ENCODE measurements at places on chromosomes 6 and 20.

GRCh38 chr6:103819509-103819908 lies 1040.2 kb downstream of the HACE1 start:
- DNase-seq, result no peak

DNA sequence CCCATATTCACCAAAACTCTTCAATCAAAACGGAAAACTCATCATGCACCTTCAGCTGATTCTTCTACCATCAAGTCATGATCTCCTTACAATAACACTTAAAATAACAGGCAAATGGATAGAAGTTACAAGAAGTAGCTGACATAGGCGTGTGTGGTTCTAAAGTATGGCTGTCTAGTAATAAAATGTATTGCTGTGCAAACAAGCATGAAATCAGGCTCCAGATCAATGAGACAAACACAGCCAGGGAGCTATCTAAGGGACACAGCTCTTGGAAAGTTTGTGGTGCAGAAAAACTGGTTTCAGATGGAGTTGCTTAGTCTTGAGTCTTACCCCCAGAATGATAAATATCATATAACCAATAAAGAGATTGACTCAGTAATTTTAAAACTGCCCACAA lies 434.8 kb upstream of the NOX3 start:
- DNase-seq, result no peak

DNA sequence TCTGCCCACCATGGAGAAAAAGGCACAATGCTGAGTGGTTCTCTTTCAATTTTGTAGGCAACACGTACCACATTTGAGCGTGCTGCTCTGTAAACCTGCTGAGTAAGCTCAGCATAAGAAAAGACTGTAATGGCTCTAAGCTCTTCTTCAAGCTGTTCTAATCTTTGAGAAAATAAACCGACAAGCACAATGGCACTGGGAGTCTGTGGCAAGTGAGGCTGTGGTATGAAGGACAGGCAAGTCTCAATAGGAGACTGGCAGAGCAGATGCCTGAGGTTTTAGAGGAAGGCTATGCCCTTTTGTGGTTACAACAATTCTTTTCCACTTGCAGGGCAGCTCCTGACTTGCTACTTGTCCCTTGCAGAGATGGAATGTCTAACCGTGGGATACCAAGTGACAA lies 136.7 kb upstream of the EXOC2 start:
- DNase-seq, result no peak

DNA sequence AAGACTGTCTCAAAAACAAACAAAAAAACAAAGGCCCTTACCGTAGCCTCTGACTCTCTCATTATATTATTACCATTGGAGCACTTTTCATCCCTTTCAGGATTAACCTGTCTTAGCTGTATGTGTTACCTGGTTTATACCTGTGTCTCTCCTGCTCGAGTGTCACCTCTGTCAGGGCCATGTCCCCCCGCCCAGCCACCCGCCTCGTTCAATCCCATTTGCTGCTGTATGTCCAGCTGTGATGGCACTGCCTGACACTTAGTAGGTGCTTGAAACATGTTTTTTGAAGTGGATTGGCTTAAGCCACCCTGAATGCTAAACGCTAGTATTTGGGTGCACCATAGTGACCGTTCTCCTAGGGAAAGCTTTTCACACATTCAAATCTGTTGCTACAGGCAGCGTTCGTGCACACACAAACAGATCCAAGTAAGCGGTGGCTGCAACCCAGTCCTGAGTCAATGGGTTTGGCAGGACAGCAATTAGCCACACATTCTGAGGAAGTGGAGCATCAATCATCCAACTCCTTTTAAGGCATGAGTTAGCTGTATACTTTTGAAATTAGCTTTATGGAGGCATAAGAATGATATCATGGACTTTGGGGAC lies 98.9 kb upstream of the ZNF217 start:
- peak; percentile 46 for DNase-seq

DNA sequence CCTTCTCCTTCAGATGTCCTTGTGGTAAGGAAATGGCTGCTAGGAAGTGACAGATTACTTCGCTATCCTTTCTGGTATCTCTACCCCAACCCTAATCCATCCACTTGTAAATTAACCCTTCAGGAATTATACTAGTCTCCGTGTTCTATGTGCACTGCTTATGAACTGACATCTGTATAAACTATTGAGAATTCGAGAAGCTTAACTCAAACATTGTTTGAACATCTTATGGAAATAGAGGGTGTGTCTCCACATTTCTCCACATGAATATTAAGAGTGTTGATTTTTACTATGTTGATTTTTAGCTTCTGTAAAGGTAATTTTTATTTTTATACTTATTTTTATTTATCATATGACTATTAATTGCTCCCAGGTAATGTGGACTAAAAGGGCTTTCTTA lies 457.6 kb upstream of the ZNF337 start:
- DNase-seq, result no peak

GRCh38 chr20:63116412-63117106 lies 99.4 kb downstream of the YTHDF1 start:
- peak; percentile 48 for DNase-seq

GRCh38 chr6:17729223-17730077 lies 22.7 kb upstream of the NUP153 start:
- no peak for DNase-seq

DNA sequence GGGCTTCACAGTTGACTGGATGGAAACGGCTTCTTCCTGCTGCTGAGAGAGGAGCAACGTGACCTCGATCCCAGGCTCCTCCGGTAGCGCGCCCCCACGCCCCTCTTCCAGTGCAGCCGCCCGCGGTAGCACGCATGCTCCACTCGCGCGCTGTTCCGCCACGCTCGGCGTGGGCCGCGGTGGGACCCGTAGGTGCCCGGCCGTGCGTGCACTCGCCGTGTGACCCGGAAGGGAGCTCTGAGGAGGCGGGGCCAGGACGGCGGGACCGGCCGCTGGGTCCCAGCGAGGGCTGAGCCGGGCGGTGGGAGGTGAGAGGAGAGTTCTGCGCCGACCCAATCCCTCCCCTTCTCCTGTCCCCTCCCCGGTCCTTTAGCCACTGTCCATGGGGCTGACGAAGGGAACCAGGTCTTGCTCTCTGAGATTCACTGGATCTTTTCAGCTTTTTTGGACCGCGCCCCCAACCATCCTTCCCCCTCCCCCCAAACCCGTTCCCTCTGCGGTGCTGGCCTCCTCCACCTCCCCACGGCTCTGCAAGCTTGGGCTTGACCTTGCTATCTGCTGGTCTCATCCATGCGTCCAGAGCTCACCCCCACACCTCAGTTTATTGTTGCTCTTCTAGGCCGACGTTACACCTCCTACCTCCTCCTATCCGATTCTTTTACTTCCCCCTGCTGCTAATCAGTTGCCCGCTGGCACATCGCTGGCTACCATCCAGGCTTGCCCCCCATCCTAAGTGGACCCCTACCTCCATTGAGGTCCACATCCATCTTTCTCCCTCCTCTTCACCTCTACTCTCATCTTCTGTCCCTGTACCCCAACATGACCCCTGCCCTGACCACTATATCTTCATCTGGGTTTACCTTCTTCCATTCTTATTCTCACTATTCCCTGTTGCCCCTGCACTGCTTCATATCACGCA lies at the start of gene CUL9:
Gene CUL9 (plus strand): TSS at position 255 of the 919 bp plus-strand sequence. CDS start 2,115 bp downstream, outside the sequence.
- peak; percentile 90 for DNase-seq

- DNase-seq, result peak; percentile 13
Observed at GRCh38 chr20:9660236-9660868, 146.0 kb downstream of the LAMP5 start.

DNA sequence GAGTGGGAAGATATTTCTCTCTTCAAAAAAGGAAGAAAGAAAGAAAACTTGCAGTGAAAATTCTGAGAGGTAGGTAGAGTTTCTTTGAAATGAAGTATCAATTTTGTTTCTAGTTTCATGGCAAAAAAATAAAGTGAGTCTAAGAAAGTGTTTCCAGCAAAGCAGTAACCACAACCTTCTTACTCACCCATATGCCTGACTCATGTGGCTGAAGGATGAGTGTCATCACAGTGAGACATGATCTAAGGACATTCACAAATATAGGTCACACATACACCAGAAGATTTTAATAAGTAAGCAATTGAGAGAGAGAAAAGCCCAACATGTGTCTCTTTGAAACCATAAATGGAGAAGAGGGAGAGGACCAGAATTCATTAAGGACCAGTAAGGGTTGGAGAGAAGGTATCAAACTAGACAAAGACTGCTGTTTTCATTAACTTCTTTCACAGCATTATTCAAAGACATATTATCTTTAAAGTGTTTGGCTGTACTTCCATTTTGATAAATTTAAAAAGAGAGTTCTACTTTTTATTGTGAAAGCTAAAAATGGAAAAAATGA lies 169.5 kb downstream of the FRK start:
- DNase-seq, result peak; percentile 33

DNA sequence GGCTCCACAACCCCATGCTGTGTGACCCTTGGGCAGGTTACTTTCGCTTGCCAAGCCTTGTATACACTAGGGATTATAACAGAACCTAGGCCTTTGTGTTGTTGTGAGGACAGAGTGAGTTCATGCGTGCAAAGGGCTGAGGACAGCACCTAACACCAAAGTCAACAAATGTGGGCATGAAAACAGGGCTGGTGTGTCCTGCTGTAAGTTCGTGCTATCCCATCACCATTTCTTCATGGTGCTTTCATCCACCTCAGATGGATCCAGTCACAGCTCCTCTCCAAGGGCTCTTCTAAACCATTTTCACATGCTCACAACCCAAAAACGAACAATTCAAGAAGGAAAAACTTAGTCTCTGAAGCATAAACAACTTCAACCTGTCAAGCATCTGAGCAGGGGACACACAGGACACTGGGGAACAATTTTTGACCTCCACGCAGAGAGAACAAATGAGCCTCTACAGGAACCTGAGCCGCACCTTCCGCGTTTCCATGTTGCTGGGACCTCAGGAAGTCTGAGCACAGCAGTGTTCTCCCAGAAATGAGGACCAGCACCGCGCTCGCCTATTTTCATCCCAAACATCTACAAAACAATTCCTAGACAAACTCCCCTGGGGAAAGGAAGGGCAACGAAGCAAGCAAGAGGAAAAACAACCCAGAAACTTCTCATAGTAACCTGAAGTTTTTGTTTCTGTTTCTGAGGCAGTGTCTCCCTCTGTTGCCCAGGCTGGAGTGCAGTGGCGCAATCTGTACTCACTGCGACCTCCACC lies 3.1 kb downstream of the LRP11 start:
- peak; percentile 22 for DNase-seq

DNA sequence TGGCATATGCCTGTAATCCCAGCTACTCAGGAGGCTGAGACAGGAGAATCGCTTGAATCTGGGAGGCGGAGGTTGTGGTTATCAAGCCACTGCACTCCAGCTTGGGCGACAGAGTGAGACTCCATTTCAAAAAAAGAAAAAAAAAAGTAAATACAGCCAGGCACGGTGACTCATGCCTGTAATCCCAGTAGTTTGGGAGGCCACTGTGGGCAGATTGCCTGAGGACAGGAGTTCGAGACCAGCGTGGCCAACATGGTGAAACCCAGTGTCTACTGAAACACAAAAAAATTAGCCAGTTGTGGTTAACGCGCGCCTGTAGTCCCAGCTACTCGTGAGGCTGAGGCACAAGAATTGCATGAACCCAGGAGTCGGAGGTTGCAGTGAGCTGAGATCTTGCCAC lies 1.5 kb upstream of the NINL start:
- DNase-seq, result no peak

- DNase-seq, result no peak
Observed at GRCh38 chr6:10529231-10529801, 8.2 kb downstream of the GCNT2 start.

DNA sequence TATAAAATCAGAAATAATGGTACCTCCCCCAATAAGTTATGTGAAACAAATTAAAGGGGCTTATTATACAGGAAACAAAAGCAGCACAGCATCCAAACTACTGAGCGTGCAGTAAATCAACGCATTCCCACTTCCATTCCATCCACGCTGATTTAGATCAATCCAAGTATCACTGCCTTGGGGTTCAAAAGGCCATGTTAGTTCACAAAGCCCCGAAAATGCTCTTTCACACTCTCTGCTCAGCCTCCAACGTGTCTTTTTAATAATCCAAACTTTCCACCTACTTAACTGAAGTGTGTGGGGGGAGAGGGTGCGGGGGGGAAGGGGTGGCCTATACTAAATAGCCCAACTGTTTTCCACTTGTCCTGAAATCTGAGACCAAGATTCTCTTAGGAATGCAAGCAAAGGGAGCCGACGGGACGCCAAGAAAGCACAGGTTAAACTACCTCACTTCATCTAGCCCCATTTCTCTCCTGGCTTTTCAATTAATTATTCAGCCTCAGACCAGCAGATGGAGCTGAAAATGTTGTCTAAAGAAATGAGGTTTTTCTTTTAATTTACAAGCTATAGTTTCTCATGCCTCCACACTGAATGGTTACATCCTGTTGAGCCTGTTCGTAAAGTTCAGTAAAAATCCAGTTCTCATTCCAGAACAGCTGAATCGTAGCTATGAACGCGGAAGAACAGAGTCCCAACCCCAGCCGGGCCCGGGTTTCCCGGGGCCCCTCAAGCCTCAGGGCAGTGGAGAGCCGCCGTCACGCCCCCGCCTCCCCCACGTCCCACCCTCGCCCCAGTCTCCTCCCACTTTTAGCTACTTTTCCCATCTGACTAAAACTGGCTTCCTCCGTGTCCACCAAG lies 1.0 kb upstream of the NXT1 start:
- no peak for DNase-seq

DNA sequence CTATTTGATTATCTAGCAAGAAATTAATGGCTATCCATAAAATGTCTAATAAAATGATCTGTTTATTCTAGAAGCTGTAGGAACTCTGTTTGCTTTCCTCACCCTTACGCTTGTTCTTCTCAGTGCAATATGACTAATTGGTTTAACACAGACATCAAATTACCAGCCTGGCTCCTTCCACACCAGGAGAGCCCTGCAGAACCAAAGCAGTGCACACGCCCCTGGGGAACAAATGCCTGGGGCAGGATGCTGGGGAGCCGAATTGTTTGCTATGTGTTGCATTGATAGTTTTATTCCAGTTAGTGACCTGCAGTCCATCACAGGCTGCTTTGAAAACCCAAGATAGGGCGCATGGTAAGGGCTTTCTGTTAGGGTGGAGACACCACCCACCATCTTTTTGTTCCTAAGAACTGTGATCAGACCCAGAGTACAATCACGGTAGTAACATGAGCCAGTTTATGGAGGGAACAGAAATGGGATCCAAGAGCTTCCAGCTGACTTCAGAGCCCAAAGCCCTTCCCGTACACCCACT lies 126.4 kb upstream of the CD93 start:
- DNase-seq, result no peak

- DNase-seq, result no peak
Observed at GRCh38 chr20:61798632-61799031, 267.0 kb downstream of the TAF4 start.

DNA sequence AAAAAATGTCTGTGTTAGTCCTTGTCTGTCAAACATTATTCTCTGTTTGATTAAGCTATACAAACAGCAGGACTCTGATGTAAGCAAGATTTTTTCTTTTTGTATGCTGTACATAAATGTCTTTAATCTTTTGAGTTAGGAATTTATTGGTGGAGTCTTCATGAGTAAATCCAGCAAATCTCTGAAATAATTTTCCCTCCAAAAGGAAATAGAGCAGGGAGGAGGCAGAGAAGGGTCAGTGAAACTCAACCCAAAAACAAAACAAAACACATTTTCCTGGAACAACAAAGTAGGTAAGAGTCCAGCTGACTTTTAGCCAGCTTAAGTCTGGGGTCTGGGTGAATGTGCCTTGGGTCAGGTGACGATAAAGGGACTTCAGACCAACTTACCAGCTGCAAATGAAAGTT lies 113.7 kb downstream of the FOXA2 start:
- DNase-seq, result no peak

- no peak for DNase-seq
Observed at GRCh38 chr6:104958178-104959025, 1.5 kb downstream of the LIN28B start.

GRCh38 chr6:142903812-142904211 lies 41.2 kb downstream of the HIVEP2 start:
- peak; percentile 48 for DNase-seq

- no peak for DNase-seq
Observed at GRCh38 chr6:98039443-98039842, 756.4 kb upstream of the MMS22L start.
